ENCODE measurements at places on chromosomes 13 and 19.
A peak's percentile ranks its signal among the peaks of the same experiment; 100 is the strongest.

DNA sequence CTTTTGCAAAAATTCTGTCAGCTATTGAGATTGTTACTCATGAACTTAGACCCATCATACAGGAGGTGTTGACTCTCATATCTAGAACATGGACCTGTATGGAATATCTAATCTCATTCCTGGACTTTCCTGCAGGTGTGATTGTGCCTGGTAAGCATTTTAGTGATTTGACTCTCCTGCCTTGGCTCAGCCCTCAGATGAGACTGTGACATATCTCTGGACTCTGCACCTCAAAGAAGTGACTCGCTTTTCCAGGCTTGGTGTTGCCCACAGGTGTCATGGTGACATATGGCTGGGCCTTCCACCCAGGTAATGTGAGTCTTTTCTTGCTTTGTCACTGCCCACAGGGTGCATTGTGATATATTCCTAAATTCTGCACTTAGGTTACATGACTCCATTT is 17.8 kb upstream of the ZNF726 start:
- no peak for DNase-seq

GRCh38 chr13:25971459-25972145 is 80.2 kb downstream of the SHISA2 start:
- DNase-seq, result no peak

GRCh38 chr19:33445442-33446329 is 72.2 kb downstream of the CEBPG start:
- DNase-seq, result no peak

DNA sequence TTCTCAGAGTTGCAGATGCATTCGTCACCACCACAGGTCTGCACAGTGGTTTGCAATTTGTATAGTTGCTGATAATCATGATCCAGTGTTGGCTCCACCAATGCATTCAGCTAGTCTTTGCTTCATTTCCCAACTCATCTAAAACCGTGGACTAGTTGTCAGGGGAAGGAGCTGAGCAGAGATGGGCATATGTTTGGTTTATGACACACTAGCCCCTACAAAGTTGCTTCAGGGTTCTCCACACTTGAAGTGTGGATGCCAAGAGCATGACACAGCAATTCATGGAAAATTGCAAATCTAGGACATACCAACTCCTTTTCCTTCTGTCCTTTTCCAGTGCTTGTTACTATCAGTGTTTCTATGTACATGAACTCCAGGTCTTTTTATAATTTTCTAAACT is 168.0 kb downstream of the TNFSF13B start:
- no peak for DNase-seq

- peak; percentile 60 for DNase-seq
Measured at GRCh38 chr19:42270346-42271044, 1.4 kb downstream of the CIC start.

- no peak for DNase-seq
Measured at GRCh38 chr13:113209759-113210421, 477 bp downstream of the CUL4A start.

DNA sequence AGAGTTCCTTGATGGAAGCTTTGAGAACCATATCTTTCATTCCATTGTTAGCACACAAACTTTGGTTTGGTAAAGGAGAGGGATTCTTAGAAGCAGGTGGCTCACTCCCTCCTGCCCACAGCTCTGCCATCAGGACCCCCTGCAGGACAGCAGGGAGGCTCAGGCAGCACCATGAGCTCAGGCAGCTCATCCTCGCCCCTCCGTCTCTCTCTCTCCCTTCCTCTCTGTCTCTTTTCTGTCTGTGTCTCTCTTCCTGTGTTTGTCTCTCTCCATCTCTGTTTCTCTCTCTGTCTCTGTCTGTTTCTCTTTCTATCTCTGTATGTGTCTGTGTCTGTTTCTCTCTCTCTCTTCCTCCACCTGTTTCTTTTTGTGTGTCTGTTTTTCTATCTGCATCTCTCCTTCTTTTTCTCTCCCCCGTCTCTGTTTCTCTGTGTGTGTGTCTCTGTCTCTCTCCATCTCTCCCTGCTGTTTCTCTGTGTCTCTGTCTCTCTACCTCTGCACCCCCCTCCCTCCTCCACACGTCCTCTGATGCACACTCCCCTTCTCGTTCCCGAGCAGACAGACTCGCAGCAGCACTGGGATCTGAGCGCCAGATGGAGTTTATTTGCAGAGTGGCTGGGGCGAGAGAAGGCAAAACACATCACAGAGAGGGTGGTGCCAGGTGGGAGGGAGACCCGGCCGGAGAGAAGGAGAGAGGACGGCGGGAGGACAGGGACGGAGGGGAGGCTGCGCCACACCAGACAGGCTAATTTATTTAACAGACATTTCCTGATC is 8.7 kb downstream of the SBK2 start:
- no peak for DNase-seq

GRCh38 chr13:97253581-97254293 is 31.6 kb downstream of the MBNL2 start:
- no peak for DNase-seq

DNA sequence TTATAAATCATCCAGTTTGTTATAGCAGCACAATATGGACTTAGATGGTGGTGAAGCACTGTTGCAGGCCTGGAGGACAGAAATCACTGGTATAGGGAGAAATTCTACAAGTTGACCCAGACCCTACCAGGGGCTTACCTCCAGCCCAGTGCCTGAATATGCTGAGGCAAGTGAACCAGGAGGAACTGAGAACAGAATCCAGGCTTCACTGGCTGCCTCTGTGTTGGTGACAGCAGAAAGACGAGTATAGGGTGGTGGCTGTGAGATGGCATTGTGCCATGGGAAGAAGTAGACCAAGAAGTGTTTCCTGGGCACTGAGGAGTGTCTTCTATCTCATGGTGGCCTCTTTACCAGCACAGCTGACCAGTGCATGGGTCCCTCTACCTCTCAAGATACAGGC is 15.9 kb upstream of the EID2 start:
- no peak for DNase-seq

- no peak for DNase-seq
Measured at GRCh38 chr19:36652958-36653357, 13.7 kb downstream of the ZNF461 start.

DNA sequence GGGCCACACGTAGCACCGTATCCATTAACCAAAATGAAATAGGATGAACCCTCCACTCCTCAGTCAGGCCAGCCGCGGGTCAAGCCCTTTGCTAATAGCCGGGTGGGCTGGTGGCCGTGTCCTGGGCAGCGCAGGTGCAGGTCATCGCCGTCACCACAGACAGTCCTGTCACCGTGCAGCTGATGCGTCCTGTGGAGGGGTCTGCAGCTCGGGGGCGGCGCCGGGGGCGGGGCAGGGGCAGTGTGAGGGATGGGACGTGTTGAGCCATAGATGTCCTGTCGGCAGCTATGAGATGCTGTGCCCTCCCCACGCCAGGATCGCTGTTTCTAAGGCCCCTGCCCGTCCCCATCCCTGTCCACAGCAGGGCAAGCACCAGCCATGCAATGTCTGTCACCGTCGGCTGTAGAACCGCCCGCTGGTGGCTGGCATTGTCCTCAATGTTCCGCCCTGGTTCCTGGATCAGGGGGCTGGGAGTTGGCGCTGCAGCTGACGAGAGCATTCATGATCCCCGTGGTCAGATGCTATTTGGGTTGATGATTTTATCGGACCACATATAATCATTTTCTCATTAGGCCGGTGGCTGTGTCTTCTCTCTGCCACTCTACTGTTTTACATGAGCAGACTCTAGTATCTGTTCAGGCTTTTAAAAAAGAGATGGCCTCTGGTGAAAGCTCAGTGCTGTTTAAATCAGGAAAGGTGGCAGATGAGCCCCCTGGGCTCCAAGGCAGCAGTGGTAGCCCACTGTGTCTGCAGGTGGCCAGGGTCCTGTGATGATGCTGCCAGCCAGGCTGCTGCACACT is 126.1 kb downstream of the KDM4B start:
- DNase-seq, result no peak

DNA sequence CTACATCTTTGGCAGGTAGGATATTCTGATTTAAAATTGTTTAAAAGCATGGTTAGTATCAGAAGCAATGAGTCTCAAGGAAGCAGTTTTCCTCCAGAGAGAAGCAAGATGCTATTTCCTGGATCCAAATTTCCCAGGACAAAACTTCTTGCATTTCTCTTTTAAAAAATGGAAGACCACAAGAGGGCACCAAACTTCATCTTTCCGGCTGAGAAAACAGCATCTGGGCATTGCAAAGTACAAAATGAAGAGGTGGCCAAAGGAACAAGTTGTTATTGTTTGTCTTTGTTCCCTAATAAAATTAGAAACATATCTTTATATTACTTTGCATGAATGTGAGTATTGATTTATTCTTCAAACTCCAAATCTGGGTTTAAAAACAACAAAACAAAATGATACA is 60.0 kb upstream of the LRCH1 start:
- no peak for DNase-seq

GRCh38 chr19:47631681-47632446 is 22.9 kb downstream of the BICRA start:
- DNase-seq, result no peak

Measured in frontal cortex (tissue), 4 donors.